ENCODE measurements at places on chromosomes 13 and 19.

GRCh38 chr19:55579766-55580621 is 654 bp downstream of the ZNF579 start:
- no peak for DNase-seq

DNA sequence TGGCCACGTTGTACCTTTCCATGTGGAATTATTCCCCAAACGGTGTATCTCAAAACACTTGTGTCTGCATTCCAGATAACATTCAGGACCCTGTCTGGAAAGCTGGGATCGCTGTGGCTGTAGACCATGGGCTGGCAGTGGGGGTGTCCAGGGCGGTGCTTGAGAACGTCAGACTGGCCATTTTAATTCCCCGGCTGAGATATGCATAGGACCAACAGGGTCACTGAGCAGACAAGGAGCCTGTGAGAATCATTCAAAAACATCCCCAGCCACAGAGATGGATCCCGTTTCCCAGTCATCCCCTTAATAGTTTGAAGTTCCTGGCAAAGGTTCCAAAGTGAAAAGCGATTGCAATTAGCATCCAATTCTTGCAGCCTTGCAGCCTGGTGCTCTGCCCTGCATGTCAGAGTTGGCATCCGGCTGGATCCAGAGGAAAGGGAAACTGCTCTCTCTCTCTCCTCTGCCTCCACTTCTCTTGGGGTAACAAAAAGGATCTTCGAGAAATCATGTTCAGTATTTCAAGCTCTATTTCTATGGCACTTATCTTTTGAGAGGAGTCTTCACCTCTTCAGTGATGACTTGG is 41.6 kb downstream of the IFT88 start:
- DNase-seq, result no peak

DNA sequence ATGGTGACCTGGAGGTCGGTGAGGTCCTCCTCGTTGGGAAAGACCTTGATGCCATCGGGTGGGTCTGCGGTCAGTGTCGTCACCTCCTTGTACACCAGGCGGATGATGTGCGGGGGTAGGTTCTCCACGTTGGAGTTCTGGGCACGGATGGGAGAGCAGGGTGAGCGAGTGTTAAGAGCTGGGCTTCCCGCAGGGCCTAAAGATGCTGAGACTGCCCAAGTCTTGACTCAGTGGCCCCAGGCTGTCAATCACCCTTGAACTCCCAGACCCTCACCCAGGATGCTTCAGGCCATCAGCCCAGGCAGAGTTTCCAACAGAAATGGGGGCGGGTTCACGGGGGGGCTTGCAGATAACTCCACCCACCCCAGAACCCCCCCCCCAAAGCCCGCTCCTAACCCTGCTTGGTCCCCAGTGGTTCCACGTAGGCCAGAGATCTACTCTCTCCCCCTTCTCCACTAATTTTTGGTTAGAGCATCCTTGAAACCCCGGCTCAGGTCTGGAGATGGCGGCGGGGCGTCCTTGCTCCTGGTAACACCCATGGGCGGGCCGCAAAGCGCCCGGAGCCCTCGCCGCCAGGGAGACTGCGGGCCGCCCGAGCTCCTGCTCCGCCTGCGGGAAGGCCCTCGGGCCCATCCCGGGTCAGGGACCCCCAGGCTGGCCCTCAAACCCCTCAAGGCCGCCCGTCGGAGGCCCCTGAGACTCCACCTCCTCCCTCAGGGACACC is 600 bp downstream of the UBE2S start:
- peak; percentile 27 for DNase-seq

GRCh38 chr13:75779393-75779792 is 143.3 kb downstream of the LMO7 start:
- DNase-seq, result no peak

DNA sequence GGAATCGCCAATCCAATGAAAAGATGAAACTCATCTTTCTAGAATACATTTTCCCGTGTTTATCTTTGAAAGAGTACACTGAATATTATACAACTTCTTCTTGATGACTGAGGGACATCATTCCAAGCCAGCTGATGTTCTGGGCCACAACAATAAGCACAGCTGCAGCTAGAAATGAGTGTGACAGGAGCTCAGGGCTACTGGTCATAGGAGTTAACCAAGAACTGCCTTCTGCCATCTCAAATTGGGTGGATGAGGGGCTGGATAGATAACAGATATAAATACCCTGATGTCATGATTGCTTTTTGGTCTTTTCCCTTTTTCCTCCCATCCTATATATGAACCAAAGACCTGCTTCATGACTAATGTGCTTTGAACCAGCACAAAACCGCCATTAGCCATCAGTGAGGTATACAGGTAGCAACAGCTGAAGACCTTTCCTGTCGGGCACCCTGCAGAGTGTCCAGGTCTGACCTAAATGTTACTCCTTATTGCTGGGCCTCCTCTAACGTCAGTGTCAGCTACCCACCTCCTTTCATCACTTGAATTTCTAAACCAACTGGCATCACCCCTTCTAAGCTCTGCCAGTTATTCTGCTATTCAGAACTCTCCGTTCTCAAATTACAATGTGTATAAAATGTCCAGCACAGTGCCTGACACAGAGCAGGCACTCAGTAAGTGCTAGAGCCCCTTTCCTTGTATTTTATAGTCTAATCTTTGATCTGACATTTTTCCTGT is 178.2 kb downstream of the ENOX1 start:
- DNase-seq, result no peak

DNA sequence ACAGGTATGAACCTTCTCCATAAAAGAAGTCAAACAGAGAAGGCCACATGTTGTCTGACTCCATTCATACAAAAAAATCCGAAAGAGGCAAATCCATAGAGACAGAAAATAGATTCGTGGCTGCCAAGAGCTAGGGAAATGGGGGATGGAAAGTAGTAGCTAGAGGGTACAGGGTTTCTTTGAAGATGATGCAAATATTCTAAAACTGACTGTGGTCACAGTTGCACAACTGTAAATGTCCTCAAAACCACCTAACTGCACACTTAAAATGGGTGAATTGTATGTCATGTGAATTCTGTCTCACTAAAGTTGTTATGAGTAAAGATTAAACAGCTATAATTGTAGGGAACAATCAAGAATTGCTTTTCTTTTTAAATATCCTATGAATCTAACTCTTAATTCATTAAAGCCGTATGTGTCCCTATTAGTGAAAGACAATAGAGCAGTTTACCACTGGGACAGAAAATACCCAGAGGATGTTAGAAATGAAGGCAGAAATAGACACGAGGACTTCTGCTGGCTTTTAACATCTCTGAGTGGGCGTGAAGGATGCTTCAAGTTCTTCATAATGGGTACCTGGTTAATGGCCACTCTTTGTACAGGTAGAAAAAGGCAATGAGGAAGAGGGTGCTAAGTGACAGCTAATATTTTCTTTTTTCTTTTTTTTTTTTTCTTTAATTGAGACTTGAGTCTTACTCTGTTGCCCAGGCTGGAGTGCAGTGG is 21.2 kb downstream of the INSR start:
- DNase-seq, result no peak

DNA sequence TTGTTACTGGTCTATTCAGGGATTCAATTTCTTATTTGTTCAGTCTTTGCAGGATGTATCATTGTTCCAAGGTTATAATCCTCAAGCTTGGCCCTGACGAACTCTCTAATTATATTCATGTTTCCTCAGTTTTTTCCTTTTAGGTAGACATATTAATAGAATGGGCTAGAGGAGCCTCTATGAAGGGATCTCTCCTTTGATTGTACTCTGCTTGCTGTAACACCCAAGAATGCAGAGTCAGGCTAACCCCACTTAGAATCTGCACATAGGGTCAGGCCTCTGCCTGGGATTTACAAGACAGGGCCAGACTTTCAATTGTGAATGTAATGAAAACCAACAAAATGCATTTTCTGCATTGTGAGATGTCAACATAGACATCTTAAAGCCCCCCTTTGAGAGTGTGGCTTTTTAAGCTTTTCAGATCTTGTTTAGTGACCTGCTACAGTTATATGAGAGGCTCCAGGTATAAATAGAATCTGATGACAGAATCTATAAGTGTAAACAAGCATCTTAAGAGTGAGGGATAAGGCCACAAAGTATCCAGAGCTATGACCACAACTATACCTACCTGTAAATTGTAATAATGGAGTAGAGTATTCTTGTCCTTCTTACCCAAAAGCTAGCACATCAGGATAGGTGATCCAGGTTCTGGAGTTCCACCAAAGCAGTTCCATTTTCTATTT is 5.5 kb downstream of the ZNF493 start:
- no peak for DNase-seq

DNA sequence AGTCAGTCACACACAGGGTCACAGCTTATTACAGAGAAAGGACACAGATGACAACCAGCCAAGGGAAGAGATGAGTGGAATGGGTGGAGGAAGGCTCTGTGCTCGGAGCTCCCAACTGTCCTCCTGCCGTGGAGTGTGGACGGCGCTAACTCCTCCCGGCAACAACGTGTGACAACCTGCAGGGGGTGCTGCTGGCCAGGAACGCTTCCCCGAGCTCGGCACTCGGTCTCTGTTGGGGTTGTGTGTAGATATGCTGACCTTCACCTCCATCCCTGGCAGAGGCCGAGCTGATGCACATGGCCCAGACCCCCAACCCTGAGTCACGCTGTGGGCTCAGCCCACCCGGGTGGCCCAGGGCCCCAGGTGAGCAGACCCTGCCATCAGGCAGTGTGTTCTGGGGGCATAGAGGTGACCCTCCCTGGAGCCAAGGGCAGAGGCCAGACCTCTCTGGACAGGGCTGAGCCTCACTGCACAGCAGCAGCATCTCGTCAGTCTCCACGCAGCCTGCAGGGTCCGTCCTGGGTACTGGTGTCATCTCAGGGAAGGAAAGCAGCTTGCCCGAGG is 14.1 kb downstream of the ZNF444 start:
- DNase-seq, result no peak

DNA sequence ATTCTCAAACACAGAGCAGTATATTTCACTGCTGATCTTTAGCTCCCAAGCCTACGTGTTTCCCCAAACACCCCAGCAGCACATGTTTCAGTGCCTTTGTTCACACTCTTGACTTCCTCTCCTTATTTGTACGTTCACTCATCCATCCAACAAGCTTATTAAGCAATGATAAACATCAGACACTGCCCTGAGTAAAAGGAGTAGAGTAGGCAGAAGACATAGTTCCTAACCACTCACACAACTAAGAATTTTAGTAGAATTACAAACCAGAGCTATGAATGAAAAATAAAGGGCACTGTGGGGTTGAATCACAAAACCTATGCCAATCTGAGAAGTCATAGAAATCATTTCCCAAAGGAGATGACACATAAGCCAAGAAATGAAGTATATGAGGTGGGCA is 213.5 kb downstream of the DIAPH3 start:
- DNase-seq, result no peak

DNA sequence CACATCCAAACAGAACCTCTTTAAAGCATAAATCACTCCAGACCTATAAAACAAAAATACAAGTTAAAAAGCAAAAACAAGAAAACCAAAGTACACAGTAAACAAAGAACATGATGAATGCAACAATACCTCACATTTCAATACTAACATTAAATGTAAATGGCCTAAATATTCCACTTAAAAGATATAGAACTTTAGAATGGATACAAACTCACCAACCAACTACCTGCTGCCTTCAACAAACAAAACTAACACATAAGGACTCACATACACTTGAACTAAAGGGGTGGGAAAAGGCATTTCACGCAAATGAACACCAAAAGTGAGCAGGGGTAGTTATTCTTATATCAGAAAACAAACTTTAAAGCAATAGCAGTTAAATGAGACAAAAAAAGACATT is 44.9 kb upstream of the PABPC3 start:
- no peak for DNase-seq

DNA sequence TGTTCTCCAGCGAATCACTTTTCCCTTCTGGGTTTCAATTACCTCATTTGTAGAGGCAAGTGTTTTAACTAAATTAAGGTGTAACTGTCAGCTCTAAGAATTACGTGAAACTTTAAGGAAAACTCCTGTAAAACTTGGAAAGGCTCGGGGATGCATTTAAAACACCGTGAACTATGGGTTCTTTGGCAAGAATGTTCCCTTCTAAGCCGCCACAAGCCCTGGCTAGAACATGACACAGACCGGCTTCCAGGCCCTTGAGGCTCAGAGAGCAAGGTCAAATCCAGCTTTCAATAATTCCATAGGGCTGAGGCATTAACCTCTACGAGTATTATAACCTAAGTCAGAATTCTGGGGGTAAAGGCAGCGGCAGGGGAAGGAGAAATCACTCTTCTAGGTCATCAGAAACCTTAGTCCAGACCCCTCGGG is 685 bp downstream of the VWA8 start:
- DNase-seq, result no peak

DNA sequence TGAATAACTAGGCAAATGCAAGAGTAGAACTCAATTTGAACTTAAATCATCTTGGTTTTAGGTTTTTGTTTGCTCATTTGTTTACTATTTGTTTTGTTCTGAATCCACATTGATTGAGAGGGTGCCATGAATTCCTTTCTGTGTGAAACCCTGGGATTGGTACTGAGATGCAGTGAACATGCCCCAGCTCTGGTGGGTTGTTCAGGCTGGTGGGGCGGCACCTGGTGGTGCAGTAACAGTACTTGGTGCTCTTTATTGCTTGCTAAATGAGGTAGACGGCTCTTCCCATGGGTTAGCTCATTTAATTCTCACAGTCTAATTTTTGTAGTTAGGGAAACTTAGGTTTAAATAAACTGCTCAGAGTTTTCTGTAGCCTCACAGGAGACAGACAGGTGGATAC is 48.4 kb downstream of the WASF3 start:
- DNase-seq, result no peak

GRCh38 chr13:46520166-46520565 is 32.8 kb upstream of the LRCH1 start:
- no peak for DNase-seq

GRCh38 chr19:11190501-11190900 is 6.8 kb downstream of the KANK2 start:
- no peak for DNase-seq

- DNase-seq, result no peak
These were observed 40.5 kb downstream of the GATAD2A start for GRCh38 chr19:19445911-19446361.

DNA sequence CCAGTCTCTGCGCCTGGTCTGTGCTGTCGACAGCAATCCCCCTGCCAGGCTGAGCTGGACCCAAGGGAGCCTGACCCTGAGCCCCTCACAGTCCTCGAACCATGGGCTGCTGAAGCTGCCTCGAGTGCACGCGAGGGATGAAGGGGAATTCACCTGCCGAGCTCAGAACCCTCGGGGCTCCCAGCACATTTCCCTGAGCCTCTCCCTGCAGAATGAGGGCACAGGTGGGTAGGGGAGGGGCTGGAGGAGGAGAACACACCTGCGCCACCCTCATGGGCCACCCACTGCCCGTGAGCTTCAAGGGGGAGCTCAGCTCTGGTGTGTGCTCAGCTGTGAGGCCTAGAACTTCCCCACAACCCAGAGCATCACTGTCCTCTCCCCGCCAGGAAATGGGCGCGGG is 38.6 kb upstream of the CD33 start:
- DNase-seq, result no peak

- DNase-seq, result no peak
These were observed 474 bp upstream of the ZNF780B start for GRCh38 chr19:40056505-40056904.

All from effector memory CD4-positive, alpha-beta T cell (primary cell).